ENCODE measurements at places on chromosomes 11 and 22.
A peak's percentile ranks its signal among the peaks of the same experiment; 100 is the strongest.

DNA sequence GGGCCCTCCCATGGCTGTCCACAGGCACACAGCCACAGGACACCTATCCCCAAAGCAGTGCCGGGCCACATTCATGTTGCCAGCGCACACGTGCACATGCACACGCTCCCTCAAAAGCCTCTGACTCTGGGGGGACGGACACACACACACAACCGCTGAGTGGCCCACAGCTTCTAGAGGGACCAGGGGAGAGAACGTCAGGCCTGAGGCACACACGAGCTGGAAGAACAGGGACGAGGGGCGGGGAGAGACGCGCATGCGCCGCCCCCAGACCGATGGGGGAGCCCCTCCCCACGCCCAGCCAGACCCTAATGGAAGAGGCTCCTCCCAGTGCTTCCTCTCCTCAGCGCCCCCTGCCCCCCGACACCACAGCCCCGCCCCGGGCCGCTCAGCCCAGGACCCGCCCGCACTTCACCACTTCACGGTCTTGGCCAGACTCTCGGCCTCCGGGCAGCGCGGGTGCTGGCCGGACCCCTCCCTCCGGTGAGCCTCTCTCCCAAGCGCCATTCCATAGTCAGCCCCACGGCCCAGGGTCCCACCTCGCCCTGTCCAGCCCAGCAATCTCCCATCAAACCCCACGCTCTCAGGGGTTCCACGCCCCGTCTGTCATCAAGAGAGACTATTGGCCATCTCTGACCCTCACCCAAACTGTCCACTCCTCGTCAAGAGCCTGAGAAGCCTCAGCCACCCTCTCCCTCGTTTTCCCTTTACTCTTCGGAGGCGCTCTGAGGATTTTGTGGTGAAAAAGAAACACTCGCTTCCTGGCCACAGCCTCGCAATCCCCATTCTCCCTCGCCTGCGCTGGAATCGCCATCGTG is 11.7 kb downstream of the NRXN2 start:
- no peak for DNase-seq

DNA sequence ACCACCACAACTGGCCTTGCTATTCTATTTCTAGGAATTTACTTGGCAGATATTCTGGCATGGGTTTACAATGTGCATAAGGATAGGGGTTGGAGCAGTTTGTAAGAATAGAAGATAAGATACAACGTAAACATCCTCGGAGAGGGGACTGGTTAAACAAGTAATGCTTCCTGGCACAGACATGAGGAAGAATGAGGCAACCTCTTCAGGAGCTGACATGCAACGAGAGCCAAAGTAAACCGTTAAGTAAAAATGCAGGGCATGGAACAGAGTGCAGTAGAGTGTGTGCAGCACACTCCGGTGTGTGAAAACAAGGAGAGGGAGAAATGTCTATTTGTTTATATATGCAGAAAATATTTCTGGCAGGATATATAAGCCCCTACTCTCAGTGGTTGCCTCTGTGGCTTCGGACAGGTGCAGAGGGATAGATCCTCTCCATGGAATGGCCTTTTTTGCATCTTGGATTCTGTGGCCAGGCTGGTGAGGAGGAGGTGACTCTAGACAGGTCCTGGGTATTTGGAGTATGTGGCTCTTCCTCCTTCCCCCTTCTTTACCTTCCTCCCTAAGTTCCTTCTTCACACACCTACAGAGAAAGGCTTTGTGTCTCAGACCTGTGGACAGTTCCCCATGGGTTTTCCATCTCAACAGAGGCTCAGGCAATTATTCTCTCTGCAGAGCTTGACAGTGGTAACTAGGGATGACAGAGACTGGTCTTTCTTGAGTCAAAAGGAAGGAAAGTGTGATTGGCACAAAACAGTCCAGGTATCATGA is 2.5 kb downstream of the RAB36 start:
- no peak for DNase-seq

- DNase-seq: no peak
These were observed 8.8 kb downstream of the RRAS2 start for GRCh38 chr11:14350215-14350614.

DNA sequence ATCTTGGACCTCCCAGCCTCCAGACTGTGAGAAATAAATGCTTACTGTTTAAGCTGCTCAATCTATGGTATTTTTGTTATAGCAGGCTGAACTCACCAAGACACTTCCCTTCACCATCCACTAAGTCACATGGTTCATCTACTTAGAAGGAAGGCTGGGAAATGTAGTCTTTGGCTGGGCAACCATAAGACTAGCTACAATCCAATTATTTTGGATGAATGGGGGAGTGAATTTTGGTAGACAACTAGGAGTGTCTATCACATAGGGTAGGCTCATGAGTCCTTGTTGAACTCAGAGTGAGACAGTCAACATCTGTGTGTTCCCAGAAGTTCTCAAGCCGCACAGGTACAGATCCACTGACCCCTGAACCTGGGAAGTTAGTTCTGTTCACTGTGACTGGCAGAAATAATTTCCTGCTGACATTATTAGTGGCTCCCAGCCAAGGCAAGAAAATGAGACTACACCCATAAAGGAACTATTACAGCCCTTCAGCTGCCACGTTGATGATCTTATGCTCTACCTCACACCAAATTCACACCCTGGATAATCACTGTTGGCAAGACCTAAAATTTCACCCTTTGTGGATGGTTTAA is 3.1 kb upstream of the SLC35C1 start:
- DNase-seq: no peak

DNA sequence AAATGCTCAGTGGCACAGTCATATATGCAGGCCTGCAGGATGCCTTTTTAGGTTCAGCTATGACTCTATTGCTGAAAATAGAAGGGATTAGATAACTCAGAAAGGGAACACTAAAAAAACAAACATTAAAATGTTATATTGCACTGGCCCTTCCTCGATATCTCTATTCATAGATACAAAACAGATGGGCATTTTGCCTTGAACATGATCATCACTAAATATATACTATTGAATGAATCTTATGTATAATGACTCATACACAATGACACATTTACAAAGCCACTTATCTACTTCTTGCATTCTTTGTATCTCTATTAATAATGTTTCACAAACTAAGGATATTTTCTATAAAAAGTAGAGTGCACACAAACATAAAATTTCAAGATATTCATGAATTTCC is 2352.8 kb upstream of the RAG2 start:
- DNase-seq: no peak

DNA sequence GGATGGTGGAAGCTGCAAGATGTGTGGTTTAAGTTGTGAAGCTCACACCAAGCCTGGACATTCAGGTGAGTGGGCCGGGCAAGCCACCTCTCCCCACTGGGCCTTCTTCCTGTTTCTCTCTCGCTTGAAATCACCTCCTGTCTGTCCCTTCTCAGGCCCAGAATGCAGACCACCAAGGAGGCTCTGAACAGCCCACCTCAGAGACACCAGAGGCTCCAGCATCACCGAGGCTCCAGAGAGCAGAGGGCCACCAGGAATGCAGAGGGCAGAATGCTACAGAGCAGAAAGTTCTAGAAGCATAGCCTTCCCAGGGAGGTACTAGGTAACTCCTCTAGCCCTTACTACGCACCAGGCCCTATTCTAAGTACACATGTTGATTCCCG is 14.8 kb upstream of the IL2RB start:
- DNase-seq: no peak

DNA sequence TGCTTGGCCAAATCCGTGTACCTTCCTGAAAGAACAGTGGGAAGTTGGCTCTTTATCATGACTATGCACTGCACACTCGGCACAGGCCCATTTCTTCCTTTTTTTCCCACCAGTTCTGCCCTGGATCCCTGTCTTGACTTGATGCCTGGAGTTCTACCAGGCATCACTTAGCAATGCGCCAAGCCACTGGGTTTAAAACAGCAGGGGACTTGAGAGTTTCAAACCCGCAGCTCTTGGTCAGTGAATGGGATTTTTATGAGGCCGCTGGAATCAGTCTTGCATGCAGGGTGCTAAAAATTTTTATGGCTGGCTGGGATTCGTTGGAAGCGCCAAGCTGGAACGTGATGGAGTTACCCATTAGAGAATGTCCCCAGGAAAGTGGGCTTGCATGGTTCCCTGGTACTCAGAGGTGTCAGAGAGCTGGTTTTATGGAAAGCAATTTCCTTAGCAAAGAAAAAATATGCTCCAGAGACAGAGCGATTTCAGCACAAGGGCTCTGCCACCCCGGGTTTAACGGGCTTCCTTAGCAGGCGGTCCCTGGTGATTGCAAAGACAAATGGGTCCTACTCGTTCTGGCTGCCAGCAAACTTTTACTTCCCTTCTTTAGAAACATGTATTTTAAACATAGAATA is 432.9 kb downstream of the TENM4 start:
- no peak for DNase-seq

DNA sequence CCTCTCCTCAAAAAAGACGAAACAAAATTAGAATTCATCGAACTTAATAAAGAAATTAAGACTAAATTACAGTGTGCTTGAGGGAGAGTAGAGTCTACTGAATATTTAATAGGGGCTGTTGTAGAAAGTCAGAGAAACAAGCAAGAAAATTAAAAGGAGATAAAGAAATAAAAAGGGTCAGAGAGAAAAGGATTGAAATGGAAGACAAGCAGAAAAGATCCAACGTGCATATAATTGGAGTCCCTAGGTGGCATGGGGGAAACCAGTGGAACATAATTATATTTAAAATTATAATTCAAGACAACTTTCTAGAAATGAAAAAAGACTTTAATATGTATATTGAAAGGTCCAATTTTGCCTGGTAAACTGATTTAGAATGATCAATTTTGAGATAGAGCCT is 74.3 kb downstream of the ACER3 start:
- no peak for DNase-seq

GRCh38 chr11:99489581-99489980 is 468.8 kb downstream of the CNTN5 start:
- DNase-seq: no peak

DNA sequence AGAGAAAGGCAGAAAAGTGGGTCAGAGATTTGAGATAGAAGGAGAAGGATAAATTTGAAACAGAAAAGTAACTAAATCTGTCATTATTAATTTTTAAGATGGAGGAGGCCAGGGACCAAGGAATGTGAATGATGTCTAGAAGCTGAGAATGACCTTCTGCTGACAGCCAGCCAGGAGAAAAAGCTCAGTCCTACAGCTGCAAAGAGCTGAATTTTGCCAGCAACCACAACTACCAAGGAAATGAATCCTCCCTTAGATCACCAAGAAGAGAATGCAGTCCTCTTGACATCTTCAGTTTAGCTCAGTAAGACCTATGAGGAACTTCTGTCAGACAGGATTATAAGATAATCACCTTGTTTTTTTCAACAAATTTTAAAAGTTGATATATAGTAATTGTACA is 538.2 kb downstream of the LRRC4C start:
- DNase-seq: no peak

GRCh38 chr11:57791321-57792059 is 29.9 kb downstream of the CTNND1 start:
- DNase-seq: no peak

GRCh38 chr22:20792221-20792965 is 18.5 kb downstream of the SERPIND1 start:
- DNase-seq: no peak

DNA sequence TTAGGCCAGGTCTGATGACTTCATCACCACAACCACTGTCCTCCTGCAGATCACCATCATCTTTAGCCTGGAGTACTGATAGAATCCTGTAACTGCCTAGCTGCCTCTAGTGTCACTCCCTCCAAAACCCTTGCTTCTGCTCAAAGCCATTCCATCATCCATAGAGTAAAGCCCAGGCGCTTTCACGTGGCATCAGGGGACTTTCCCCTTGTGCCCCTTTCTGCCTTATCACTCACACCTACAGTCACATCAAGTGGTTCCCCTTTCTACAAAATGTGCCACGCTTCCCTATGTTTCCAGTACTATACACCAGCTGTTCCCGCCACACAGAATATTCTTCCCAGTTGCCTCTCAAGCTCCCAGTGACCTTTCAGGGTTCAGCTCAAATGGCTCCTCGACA is 75.9 kb downstream of the MN1 start:
- DNase-seq: peak; percentile 1

- no peak for DNase-seq
These were observed 22.0 kb upstream of the GRAMD1B start for GRCh38 chr11:123407996-123408597.

- DNase-seq: peak; percentile 42
These were observed 121.4 kb upstream of the CD82 start for GRCh38 chr11:44443836-44444769.

- DNase-seq: no peak
These were observed 150.0 kb upstream of the SYT13 start for GRCh38 chr11:45436118-45436517.

DNA sequence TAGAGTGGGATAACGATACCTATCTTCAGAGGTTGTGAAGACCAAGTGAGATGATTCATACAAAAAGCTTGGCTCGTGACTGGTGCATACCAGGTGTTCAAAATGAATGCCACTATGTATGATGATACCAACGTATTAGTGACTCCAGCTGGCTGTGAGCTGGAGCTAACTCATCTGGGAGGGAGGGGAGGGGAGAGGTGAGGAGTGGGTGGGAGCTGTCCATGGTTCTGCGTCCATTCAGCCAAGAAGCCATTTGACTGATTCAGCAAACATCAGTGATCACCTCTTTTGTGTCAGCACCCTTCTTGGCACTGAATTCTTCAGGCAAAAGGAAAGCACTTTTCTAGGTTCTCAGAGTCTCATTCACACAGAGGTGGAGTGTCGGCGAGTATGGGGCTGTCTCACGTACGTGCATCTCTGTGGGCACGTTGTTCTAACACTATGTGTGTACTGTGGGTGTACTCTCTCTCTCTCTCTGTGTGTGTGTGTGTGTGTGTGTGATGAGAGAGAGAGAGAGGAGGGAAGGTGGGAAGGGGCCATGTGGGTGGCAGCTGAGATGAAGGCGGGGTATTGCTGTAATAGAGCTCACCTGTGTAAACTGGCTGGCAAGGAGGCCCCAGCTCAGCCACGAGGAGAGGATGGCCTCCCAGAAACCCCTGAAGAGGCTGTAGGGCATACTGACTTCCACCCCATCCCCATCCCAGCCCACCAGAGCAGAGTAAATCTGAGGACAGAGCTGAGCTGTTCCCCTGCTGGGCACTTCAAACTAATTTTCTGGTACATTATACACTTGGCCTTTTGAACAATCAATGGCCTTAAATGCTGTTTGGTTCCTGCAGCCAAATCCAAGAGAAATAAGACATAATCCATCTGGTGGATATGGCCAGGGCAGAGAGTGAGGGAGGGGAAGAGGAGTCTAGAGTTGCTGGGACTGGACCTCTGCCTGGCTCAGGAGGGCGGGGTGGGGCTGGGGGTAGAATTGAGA is 96.1 kb upstream of the THY1 start:
- no peak for DNase-seq

GRCh38 chr22:31790240-31790639 is 36.4 kb downstream of the DEPDC5 start:
- DNase-seq: no peak

All from activated effector memory CD4-positive, alpha-beta T cell treated with anti-CD3 and anti-CD28 coated beads, Interleukin-2, amount 50 U/mL, for 16 hours (primary cell).